HTR-8/SVneo (cell line): ENCODE measurements at places on chromosomes 2 and 18.

GRCh38 chr2:163348857-163349380 lies 386.9 kb downstream of the FIGN start:
- peak; percentile 57 for DNase-seq

- no peak for DNase-seq
These were observed 36.1 kb downstream of the PPP4R1 start for GRCh38 chr18:9578306-9578705.

DNA sequence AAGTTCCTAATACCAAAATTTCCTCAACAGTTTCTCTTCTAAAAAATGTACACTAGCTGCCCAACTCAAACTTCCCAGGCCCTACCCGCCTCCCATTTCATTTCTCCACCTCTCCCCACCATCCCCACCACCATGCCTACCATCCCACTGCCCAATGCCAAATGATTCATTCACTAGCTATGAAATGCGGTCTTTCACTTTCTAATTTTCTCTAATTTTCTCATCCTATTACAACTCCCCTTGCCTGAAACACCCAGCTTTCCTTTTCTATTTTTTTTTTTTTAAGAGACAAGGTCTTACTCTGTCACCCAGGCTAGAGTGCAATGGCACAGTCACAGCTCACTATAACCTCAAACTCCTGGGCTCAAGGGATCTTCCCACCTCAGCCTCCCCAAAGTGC lies 38.4 kb downstream of the KIDINS220 start:
- DNase-seq: no peak

DNA sequence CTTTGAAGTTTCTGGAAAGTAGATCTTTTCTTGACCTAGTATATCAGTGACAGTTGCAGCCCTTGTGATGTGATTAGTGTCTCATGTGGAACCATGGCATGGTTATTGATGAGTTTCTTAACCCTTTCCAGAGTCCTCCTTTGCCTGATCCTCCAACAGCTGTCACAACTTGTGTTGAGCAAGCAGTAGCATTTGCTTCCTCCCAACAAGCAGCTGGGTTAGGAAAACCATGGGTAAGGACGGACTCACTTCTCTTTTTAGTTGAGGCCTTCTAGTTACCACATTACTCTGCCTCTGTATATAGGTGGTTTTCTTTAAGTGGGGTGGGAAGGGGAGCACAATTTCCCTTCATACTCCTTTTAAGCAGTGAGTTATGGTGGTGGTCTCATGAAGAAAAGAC lies 96.3 kb downstream of the XRCC5 start:
- DNase-seq: no peak

- no peak for DNase-seq
These were observed 14.9 kb upstream of the LCT start for GRCh38 chr2:135851858-135852257.

- no peak for DNase-seq
These were observed 18.8 kb upstream of the SH3RF3 start for GRCh38 chr2:109110170-109110569.

DNA sequence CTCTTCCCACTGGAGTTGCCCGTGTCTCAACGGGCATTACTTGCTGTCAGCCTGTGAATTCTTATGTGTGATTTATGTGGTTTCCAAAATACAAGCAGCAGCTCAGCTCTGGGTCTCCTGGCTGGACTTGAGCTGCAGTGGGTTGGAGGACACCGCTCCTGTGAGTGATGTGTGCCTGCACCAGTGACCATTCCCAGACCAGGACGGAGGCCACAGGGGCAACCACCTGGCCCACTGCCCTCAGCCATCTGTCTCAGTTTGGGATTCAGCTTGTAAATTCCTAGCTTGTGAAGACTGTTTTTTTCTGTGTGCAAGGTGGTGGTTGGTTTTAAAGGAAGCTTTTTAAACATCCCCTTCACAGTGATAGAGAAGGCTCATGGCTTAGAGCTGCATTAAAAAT lies 261.0 kb downstream of the BCL2 start:
- DNase-seq: peak; percentile 4

- DNase-seq: no peak
These were observed 36.5 kb downstream of the BCL2L11 start for GRCh38 chr2:111157071-111157661.

DNA sequence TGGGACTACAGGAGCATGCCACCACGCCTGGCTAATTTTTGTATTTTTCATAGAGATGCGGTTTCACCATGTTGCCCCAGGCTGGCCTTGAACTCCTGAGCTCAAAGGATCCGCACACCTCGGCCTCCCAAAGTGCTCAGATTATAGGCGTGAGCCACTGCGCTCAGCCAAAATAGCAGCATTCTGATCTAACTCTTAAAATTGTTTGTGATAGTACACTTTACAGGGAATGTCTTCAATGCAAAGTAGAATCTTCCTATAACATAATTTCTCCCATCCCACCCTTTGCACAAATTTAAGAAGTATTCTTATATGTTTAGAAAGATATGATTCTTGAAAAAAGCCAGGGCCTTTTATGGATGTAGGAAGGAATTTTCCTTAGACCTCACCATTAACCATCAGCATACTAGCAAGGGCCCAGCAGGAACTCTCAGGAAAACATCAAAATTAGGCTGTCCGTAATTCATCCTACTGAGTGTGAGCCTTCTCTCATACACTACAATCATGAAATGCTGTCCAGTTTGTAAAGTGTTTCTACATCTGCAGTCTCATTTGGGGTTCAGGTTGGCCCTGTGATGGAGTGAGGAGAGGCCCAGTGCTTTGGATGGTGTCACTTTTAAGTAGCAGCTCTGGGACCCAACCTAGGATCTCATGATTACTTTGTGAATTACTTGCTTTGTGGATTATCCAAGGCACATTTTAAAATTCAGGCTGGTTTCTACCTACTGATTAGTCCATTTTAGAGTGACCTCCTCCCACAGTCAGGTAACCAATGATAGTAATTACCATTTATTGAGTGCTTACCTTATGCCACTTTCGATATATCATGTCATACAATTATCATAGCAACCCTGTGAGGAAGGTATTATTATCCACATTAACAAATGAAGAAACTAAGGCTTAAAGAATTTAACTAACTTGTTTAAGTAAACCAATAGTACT lies 37.5 kb upstream of the DLX1 start:
- no peak for DNase-seq

- no peak for DNase-seq
These were observed 42.1 kb downstream of the CRACDL start for GRCh38 chr2:98893911-98894321.

GRCh38 chr2:203567691-203568090 lies 32.6 kb upstream of the RAPH1 start:
- DNase-seq: no peak

DNA sequence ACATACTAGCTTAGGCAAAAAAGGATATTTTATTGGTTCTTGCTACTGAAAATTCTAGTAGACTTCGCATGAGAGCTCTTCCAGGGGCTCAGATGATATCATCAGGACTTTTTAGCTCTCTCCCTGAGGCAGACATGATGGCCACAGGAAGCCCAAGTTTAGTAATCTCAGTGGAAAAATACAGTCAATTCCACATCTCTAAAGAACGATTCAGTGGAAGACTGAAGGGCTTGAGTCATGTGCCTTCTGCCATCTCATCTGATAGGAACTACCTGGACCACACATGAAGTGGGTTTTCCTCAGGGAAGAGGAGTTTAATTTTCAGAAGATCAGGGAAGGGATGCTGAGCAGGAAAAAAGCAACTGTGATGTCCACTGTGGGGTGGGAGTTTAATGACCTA lies 117.3 kb downstream of the TTC27 start:
- no peak for DNase-seq

DNA sequence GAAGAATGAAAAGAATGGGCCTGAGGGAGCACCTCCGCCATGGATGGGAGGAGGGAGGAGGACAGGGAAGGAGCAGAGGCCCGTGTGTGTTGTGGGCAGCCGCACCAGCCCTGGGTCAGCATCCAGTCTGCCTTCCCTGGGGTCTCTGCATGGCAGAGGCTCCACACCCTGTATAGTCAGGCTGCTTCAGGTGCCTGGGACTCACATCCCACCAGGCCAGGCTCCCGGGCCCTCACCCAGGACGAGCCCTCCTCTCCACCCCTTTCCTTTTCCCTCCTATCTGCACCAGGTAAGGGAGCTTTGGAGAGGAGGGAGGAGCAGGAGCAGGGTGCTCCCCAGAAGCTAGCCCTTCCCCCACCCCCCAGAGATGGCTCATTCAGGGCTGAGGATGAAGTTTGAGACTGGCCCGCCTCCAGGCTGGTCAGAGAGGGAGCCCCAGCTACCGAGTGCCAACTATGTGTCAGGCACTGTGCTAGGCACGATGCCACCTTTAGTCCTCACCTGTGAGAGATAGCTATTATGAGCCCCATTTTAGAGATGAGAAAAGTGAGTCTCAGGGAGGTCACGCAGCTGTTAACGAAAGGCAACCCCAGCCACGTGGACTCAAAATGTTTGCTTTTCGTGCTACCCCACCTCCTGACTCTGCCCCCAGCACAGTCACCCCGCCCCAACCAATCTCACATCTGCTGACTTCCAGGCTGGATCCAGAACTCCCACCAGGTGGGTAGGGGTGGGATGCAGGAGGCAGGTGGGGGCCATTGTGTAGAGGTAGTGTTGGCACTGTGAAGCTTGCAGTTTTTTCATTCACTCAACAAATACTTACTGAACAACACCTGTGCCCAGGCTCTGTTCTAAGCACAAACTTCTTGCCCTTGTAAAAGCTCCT lies 242.1 kb downstream of the DYSF start:
- DNase-seq: no peak

DNA sequence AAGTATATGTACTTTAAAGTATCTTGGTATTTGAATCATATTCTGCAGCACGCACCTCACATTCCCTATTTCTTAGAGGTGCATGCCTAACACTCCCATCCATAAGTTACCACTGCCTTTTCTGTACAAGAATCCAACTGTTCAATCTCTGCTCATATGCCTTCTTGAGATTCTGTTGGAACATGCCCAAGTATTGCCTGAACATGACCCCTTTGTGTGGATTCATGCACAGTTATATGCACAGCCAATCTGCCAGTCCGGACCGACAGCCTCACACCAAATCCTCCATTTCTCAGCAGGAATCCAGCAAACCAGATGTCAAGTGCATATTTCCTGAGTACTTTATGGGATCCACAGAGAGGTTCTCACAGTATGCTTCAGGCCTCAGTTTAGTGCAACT lies 222.0 kb downstream of the TMEM182 start:
- DNase-seq: no peak

- DNase-seq: no peak
These were observed 467.9 kb upstream of the SYT4 start for GRCh38 chr18:43744960-43745745.

DNA sequence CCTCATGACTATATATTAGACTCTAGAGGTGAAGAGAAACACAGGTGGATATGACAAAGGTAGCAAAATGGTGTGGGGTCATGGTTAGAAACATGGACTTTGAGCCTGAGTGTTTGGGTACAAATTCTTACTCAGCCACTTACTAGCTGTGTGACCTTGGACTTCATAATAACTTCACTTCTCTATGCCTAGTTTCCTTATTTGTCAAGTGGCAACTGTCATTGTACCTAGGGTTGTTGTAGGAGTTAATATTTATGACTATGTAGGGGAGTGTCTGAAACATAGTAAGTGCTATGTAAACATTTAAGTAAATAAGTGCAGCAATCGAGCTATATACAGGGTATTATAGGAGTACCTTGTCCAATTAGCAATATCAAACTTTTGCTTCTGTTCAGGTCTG lies 49.7 kb upstream of the RAPH1 start:
- DNase-seq: no peak

GRCh38 chr2:148674063-148675020 lies 29.8 kb downstream of the EPC2 start:
- DNase-seq: peak; percentile 18
